Posterior cingulate gyrus (tissue), 11 donors: ENCODE measurements at places on chromosomes 6 and 20.

DNA sequence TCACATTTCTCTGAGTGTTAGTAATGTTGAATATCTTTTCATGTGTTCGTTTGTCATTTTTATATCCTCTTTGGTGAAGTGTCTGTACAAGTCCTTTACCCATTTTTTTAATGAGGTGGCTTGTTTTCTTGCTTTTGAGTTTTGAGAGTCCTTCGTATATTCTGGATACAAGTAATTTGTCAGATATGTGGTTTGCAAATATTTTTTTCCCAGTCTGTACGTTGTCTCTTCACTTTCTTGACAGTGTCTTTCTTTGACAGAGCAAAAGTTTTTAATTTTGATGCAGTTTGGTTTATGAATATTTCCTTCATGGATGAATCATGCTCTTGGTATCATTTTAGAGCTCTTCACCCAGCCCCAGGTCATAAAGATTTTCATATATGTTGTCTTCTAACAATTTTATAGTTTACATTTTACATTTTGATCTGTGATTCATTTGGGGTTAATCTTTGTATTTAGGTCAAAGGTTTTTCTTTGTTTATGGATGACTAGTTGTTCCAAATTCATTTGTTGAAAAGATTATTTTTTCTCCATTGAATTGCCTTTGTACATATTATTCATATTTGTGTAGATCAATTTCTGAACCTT is 152.5 kb downstream of the MRPL14 start:
- DNase-seq = no peak

DNA sequence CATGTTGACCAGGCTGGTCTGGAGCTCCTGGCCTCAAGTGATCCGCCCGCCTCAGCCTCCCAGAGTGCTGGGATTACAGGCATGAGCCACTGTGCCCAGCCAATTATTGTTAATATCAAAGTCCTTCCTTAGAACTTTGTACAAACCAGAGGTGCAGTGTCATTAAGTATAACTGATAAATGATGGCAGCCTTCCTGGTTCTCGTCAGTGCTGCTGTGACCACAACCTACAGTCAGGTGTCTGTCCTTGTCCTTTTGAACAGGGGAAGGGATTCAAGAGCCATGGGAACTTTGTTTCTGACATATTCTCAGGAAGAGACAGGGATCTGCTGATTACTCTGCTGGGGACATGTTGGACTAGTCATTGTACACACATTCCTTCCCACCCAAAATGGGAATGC is 103.2 kb upstream of the TIAM2 start:
- DNase-seq = no peak

DNA sequence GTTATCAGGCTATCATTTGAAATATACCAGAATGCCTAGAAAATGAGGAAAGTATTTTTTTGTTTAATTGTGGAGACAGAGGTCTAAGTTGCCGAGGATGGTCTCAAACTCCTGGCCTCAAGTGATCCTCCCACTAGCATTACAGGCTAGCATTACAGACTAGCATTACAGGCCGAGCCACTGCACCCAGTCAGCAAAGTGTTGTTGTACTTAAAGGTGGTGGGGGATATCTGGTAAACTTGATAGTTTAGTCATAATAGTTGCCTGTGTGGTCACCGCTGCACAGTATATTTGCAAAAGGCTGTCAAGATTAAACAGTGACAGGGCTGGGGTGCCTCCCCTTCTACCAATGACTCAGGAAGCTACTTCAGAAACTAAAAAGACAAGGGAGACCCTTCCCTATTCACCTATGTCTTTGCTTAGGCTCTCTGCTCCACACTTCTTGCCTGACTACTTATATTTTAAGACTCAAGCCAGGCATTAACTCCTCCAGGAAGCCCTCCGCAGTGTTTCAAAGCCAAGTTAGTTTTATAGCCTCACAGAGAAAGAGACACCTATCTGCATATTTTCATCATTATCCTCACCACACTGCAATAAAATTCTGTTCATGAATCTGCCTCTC is 3.1 kb upstream of the AKIRIN2 start:
- DNase-seq = no peak

DNA sequence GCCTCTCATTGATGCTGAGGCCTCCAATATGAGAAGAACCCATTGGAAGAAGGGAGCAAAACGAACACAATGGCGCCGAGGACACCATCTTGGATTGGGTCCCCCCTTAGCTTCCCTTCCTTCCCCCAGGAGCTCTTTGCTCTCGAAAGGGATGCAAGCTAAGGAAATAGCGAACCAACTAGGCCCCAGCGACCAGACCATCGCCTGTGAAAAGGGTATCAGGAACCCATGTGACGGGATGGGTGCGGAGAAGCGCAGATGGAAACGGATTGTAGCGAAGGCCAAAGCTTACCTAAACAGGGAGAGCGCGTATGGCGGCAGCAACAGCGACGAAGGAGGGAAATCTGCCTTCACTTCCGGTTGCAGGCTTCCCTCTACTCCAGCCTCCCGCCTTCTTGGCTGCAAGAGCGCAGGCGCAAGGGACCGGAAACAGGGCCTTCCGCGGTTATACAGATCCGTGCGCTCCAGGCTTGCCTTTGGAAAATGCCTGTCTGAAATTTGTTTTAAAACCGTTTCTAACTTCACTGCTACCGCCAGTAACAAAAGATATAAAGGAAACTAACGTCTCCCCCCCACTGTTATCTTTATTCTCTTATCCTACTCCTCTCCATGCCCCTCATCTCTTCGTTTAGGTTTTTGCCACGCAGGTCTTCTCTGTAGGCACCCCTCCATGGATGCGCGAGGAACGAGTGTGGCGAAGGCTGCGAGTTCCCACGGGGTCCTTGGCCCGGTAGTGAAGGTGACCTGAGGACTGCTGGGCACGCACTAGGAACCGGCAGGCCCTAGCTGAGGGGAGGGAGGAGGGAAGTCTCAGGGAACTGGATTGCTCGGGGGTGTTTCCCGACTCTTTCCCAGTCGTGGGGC is at the start of gene DDX39B:
TSS of gene DDX39B (minus strand) at position 346 of the 864 bp plus-strand sequence. CDS start 1,471 bp downstream, outside the sequence.
- DNase-seq = peak; percentile 94

GRCh38 chr20:31740208-31740607 is 1.1 kb downstream of the TPX2 start:
- no peak for DNase-seq

DNA sequence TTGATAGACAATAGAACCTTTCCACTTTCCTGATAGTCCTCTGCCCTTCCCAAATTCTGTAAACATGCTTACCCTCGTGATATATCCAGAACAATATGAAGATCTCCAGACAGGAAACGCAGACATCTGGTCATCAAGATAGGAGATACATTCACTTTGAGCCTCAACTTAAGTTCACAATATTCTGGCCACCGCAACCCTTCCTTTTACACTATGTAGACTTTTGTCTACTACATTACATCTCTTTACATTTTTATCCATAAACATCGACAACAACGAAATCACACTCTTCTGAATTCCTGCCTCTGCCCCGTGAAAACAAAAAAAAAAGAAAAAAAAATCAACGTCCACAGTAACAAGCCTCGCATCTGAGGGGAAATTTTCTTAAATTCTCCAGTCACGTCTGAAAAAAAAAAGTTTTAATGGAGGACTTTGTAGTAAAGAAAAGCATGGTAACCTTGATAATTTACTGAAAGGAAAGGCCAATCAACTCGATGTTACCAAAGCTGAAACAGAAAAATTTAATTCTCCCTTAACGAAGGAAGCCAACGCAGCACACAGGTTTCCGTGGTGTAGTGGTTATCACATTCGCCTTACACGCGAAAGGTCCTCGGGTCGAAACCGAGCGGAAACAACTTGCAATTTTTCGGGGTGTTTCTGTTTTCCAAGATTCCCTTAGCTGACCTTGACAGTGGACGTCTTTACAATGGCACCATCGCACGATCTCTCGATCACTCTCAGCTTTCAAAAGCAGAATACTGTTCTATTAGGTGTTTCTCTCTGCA is 21.8 kb downstream of the POM121L2 start:
- no peak for DNase-seq

DNA sequence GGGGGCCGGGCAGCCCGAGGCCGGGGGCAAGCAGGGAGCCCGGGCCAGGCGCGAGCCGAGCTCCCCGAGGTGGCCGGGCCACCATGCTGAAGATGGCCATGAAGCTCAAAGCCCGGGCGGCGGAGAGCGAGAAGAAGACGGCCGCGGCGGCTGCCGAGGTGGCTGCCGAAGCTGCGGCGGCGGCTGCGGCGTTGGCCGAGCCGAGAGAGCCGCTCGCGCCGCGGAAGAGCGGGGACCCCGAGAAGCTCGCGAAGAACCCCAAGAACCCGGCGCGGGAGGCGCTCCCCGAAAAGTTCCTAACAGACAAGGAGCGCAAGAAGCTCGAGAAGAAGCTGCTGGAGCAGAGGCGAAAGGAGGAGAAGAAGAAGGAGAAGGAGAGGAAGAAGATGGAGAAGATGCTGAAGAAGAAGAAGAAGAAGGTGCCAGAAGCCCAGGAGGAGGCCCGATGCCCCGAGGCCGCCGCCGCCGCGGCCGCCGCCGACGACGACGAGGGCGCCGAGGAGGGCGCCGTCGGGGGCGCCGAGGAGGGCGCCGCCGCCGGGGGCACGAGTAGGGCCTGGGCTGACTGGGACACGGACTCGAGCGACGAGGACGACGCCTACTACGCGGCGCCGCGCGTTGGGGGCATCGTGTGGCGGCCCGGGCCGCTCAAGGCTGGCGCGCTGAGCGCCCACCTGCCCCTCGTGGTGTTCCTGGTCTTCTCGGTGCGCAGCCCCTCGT is 37.4 kb downstream of the GNAS start:
- no peak for DNase-seq

GRCh38 chr6:90538278-90539046 is 48.4 kb downstream of the MAP3K7 start:
- DNase-seq = no peak
